C1 segment of cervical spinal cord (tissue), 14 donors: ENCODE measurements at places on chromosomes 12 and 14.

GRCh38 chr14:59832653-59833294 is 37.8 kb downstream of the RTN1 start:
- DNase-seq = no peak

DNA sequence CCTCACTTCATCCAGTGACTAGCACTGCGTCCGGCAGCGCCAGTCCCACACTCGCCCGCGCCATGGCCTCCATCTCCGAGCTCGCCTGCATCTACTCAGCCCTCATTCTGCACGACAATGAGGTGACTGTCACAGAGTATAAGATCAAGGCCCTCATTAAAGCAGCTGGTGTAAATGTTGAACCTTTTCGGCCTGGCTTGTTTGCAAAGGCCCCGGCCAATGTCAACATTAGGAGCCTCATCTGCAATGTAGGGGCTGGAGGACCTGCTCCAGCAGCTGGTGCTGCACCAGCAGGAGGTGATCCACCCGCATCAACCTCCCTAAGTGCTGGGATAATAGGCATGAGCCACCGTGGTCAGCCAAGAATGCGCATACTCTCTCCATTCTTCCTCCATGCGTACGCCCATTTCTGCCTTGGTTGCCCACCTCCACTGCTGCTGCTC is 59.9 kb downstream of the IRF2BPL start:
- DNase-seq = no peak

DNA sequence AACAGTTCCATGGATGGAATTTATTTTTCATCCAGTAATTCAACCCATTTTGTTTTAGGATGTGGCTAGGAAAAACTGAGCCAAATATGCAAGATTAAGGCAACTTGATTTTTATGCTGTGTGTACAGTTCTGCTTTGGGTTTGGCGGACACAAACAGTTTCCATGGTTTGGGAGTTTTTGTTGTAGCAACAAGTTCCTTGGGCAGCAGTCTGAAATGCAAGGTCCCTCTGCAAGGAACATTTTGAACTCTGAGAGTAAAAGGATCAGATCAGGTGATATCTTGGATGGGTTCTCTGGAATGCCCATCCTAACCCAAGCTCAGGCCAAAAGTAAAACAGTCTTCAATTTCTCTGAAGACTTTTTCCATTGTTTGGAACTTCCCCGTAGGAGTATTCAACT is 161.2 kb downstream of the TMX1 start:
- DNase-seq = no peak

DNA sequence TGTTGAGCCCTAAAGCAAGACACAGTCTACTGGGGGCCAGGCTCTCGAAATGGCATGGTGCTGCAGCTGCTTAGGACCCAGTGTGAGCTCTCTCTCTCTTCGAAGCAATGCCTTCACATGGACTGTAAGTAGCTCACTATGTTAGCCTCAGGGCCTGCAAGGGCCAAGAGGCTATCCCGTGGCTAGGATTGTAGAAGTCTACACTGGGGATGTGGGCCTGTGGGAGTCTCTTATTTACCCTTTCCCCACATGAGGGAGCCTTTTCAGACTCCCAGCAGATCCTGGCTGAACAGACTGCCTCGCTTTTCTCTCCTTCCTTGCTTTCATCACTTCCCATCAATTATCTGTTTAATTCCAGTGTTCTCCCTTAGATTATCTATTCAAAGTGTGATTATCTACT is 101.4 kb downstream of the GPR65 start:
- DNase-seq = no peak

DNA sequence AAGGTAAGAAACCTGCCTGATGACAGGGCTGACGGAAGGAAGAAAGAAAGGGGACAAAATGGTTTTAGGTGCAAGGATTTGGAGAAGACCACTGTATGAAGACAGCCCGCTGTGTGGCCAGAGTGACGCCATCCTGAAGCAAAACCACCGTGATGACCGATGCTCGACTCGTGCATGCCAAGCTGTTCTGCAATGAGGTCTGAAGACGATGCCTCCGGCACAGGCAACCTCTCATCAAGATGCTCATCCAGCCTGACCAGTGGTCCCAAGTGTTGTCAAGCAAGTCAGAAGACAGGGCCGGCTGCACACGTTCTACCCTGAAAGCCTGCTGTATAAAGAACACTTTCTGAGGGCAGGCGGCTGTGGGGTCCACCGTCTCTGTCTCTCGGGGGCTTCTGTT is 34.8 kb downstream of the STX2 start:
- no peak for DNase-seq

GRCh38 chr12:2653461-2653965 is 141.3 kb upstream of the FKBP4 start:
- no peak for DNase-seq
